Esophagus squamous epithelium (tissue), 5 donors: ENCODE measurements at places on chromosomes 1 and 21.

DNA sequence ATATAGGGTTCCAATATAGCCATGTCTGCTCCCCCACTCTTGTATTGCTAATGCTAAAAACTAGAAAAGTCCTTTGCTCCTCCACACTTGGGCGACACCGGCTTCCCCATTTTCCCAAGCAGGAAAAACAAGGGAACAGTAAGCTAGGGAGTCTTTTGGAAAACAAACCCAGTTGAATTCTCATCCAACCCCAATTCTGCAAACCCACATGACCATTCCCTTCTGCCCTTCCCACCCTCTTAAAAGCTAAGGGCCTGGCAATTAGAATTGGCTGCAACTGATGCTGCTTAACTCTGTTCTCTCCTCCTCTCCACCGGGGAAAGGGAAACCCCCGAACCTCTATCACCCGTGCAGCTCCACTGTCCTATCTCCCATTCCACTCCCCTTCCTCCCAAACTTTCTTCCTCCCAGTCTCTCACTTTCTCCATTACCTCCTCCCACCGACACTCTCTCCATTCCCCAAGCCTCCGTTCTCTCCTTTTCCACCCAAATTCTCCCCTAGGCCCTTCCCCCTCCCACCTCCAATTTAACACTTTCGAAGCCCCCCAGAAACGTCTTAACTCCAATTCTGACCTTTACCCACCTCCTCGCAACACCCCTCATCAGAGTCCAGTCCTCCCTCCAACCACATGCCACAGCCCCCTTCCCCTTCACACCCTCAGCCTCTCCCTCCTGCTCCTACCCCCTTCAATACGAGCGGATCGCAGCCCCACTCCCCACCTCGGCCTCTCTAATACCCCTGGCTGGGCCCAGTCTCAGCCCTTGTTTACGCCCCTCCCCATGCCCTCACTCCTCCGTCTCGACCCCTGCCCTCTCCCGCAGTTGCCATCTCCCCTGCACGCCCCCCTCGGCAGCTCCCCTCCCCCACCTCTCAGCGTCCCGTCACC lies 701 bp downstream of the DEDD start:
- no peak for DNase-seq

DNA sequence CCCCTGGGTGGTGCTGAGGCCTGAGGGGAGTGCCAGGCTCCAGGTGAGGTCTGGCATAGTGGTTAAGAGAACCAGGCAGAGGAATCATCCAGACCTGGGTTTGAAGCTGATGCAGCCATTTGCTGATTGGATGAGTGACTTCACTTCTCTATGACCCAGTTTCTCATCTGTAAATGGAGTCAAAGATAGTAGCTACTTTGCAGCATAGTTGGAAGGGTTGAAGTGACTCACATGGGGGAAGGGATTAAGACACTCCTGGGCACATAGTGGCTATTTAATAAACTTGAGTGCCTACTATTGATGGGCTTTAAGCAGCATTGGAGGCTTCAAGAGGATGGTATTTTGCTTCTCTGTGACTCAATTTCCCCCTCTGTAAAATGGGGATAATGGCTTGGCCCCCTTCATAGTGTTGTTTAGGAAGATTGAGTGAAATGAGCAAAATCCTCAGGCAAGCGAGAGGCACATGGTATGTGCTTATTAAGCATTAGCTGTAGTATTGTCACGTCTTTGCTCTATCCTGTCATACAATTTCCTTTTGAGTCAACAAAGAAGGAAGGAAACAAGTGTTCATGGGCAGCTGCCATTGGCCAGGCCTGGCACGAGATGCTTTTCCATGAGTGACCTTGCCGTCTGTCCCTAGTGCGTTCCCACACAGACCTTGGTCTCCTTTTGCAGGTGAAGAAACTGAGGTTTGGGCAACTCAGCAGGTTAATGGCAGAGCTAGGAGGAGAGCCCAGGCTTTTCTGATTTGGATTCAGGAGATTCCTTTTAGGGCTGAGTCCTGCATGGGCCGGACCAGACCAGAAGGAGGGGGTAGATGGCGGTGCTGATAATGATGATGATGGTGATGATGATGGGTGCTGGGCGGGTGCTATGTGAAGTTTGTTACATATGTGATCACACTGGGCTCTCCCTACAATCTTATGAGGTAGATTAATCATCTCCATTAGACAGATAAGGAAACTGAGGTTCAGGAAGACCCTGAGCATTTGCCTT lies 131.1 kb upstream of the WNT4 start:
- DNase-seq = no peak

GRCh38 chr1:11880911-11881748 lies 22.4 kb upstream of the NPPB start:
- DNase-seq = no peak

DNA sequence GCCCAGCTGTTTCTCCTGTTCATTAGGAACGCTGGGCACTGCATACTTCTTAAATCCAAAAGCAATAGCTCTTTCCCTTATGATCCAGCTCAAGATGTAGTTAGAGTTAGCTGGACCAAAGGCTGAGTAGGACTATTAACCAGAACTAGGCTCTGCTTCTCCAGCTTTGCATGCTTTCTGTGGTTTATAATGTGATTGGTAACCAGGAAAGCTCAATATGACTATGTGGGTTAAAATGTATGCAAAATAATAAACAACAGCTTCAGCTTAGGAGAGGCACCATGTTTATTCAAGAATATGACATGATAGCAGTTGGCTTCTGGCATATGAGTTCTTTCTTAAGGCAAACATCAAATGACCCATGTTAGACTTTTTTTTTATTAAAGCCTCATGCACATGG lies 73.8 kb downstream of the LYPLAL1 start:
- no peak for DNase-seq

DNA sequence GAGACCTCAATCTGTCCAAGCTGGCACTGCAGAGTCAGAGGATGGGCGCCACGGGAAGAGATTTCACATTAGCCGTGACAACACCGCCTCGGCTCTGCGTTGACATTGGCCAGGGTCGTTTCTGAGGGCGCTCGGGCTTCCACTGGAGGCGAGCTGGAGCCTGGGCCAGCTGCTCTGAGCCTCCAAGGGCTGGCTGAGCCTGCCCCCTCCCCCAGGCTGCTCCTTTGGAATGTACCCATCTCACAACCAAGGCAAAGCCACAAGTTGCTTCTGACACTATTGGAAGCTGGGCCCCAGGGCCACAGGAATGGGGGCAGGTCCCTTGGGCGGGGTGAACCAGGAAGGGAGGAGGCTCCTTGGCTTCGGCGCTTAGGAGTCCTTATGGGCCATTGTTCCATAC lies 12.7 kb downstream of the GPR3 start:
- no peak for DNase-seq

DNA sequence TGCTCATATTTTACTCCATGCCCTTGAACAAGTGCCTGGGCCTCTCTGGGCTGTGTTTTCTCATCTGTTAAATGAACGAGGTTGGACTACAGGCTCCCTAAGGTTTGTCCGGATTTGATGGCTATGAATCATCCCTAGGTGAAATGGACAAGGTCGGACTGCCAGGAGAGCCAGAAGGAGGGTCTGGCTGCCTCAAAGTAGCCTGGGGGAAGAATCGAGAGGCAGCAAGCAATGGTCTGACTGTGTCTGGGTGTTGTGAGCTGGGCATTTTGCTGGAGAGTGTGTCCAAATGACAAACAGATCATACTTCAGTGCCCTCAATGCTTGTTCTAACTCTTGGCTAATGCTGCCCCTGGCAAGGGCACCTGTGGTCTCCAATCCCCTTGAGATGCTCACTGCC lies 730.9 kb downstream of the PTPRU start:
- no peak for DNase-seq

GRCh38 chr21:18144339-18144738 lies 100.3 kb upstream of the CHODL start:
- no peak for DNase-seq

DNA sequence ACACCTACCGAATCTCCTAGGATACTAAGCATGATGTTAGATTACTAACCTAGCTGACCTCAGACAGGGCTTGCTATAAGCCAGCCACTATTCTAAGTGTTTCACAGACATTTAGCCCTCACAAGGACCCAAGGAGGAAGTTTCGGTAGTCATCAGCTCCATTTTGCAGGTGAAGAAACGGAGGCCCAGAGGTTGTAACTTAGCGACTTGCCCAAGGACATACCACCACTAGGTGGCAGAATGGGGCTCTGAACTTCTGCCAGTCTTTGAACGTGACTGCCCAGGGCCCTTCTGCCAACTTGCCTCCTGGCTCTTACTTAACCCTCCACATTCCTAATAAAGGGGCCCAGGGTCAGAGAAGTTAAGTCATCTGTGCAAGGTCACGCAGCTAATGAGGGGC lies 283.5 kb downstream of the C1orf94 start:
- no peak for DNase-seq

- no peak for DNase-seq
Measured at GRCh38 chr1:221284028-221284427, 404.8 kb downstream of the HLX start.

- DNase-seq = no peak
Measured at GRCh38 chr1:170863621-170864020, 71.7 kb upstream of the MROH9 start.

DNA sequence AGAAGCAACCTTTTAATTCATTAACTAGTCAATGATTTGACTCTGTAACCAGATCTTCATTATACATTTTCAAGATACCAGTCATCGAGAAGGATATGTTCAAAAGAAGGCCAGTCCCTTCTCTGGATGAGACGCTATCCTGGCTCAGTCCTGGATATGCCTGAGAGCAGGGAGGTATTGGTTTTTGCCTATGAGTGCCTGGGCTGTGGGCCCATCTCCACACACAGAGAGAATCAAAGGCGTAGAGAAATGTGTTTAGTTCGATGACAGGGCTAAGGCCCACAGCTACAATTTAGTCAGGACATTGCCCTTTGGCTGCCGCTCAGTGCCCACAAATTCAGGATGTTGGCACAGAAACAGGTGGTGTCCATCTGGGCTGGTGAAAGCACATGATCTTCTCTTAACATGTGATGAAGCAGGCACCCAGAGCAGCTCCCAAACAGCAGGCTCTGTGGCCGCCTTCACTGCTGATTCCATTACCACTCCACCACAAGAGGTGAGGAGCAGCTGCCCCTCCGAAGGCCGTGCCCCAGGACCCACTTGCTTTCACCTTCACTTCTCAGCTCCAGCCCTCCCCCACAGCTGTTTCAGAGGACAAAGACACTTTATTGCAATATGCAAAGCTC lies 24.7 kb downstream of the ACKR1 start:
- no peak for DNase-seq

DNA sequence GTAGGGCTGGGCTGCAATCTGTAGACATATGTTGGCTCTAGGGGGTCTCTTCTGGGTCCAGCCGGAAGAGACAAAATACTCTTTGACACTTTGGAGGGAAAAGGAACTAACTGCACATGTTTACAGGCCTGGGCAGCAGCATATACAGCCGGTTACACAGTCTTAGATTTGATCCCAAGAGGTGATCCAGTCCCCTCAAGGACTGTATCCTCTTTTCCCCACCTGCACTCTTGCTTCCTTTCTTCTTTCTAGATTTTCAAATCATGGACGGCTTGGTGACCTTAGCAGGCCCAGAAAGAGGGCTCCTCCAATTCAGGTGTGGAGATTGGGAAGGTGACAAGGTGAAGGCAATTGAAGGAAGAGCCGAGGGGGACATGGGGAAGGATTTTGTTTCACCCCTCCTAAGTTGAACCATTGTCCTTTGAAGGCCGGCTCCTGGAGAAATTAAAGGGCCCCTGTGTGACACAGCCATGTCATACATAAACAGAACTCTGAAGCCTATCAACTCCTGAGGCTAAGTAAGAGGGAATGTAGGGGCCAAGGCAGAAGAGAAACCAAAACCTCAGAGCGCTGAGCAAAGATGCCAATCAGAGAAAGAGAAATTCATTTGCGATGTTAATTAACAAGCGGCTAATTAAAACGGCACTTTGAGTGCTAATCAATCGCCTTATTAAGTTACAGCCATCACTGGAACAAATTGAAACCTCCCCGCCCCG lies 5.9 kb upstream of the BARHL2 start:
- no peak for DNase-seq

DNA sequence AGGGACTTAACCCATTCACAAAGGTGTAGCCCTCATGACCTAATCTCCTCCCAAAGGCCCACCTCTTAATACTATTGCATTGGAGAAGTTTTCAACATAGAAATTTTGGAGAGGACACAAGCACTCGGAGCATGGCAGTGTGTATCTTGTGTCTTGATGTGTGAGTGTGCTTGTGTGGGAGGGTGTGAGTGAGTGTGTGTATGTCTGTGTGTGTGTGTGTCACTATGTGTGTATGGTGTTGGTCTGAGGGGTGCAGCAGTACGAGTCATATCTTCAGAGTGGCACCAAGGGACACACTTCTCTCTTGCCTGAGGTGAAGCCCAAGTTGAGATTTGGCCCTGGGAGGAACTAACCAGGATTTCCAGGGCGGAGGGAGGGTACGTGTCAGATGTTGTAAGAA lies 73.7 kb downstream of the NAV1 start:
- no peak for DNase-seq

DNA sequence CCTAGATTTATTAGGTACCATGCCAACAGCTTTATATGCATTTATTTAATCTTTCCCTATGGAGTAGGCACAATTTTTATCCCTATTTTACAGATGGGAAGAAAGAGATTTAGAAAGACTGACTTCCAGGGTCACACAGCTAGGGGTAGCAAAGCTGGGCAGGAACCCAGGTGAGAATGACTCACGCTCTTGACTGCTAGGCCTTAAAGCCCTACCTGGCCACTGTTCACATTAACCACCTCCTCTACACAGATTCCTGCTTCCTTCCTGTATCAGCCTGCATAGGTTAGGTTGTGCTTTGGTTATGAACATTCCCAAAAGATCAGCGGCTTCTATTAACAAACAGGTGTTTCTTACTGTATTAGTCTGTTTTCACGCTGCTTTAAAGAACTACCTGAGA lies 53.2 kb downstream of the DNAJC6 start:
- no peak for DNase-seq

GRCh38 chr1:170086399-170087032 lies 12.0 kb upstream of the KIFAP3 start:
- no peak for DNase-seq

DNA sequence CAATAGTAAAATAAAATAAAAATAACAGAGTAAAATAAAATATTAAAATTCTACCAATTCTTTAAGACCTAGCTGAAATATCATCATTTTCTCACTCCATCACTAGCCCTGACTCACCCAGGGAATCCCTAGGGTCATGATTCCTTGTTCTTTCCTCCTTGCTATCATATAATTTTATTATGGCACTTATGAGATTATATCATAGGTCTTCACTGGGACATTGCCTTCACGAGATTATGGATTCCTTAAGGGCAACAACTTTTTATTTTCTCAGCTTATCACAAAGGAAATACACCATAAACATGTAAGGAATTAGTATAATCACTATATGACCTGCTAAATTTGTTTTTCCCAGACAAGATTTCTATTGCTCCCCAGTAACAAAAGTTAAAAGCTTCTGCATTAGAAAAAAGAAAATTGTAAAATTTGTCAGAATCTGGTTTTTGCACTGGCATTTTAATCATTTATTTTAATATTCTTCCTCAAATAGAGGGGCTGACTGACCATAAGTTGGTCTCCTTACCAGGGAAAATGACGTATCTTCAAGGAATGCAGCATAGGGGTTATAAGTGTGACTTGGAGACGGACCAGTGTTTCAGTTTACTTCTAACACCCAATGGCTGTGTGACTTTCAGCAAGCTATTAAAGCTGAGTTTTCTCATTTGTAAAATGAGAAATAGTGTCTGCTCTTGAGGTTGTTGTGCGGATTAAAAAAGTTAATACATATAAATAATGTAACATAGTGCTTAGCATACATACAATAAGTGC lies 8.8 kb upstream of the CLCA4 start:
- no peak for DNase-seq
